Right renal cortex interstitium (tissue), 3 donors: ENCODE measurements at places on chromosomes 13 and 19. TPM values are rescaled to one million over a fixed set of nuclear protein-coding genes. Genes with fewer than 3 reads are reported as not detected.

The KASH5 gene
- 0.18 TPM for polyA plus RNA-seq

The ZNF135 gene
- 20.0 TPM for polyA plus RNA-seq

The NAPSA gene
- 9.4 TPM for polyA plus RNA-seq

The PSG1 gene
- polyA plus RNA-seq: 0.78 TPM

The MISP3 gene
- 7.0 TPM for polyA plus RNA-seq

The PLIN5 gene
- polyA plus RNA-seq: 2.3 TPM

The IGSF23 gene
- polyA plus RNA-seq: 1.5 TPM

The HCN2 gene
- polyA plus RNA-seq: 0.25 TPM

GRCh38 chr13:113155201-113155600 lies 3.2 kb upstream of the PROZ start:
- no peak for DNase-seq

DNA sequence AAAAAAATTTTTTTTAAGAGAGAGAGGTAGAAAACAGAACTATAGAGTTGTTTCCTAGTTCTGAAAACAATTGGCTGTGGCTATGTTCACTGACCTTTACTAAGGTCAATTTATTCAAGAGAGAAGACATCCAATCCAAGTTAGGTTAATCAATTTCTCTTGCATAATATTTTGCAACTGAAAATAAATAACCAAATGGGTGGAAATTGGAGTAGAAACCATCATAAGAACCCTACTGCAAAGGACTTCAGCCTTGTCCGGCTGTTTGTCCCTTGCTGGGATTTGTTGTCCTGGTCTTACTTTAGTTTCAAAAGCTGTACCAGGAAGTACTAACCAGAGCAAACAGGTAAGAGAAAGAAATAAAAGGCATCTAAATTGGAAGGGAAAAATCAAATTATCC lies 23.3 kb upstream of the ZC3H13 start:
- no peak for DNase-seq

DNA sequence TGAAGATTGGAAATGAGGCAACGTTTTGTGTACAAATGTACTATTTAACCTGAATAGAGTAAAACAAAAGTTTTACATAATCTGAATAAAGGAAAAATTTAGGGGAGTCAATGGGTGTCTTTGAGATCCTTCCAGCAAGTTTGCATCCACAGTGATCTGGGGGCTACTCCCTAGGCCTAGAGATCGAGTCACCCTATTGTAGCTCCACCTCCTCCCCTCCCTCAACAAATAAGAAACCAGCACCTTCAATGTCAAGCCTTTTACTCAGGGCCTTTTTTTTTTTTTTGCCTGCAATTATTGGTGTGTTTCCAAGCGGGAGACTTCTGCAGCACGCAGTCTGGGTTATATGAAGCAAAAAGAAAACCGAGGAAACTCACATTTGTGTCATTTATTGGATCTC lies 16.3 kb upstream of the RAP2A start:
- DNase-seq: no peak

- DNase-seq: peak; percentile 51
These were observed 1.2 kb downstream of the TBC1D4 start for GRCh38 chr13:75480671-75481175.

DNA sequence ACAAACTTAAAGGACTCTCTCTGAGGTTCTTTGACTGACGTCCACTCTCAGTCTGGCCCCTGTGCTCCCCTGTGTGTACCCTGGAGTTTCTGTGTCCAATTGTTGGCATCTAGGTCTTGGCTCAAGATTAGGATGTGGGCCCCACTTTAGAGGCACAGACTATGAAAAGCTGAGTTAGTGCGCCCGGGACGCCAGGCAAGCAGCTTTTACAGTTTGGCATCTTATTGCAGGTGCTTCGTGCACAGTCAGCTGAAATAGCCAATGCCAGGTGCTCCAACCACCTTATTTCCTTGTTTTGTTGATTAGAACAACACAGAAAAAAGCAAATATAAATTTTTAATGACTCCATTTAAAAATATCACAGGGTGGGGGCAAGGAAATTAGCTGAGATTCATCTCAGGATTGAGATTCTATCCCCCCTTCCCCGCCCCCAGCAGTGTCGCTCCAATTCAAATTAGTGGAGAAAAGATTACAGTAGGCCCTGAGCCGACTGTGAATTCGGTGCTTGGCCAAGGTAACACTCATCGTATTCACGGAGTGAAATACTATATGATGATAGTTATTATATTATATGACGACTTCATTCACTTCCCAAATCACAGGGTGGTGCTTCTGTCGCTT lies 4.3 kb downstream of the SOX1 start:
- DNase-seq: no peak

GRCh38 chr19:23415561-23416191 lies 20.4 kb upstream of the ZNF91 start:
- no peak for DNase-seq

GRCh38 chr13:21242236-21242635 lies 65.8 kb downstream of the MRPL57 start:
- no peak for DNase-seq

- peak; percentile 67 for DNase-seq
These were observed 97.7 kb upstream of the IPO5 start for GRCh38 chr13:97855570-97856303.

GRCh38 chr13:96540670-96541069 lies 450.8 kb downstream of the HS6ST3 start:
- no peak for DNase-seq

GRCh38 chr13:85521657-85522056 lies 277.6 kb downstream of the SLITRK6 start:
- no peak for DNase-seq

DNA sequence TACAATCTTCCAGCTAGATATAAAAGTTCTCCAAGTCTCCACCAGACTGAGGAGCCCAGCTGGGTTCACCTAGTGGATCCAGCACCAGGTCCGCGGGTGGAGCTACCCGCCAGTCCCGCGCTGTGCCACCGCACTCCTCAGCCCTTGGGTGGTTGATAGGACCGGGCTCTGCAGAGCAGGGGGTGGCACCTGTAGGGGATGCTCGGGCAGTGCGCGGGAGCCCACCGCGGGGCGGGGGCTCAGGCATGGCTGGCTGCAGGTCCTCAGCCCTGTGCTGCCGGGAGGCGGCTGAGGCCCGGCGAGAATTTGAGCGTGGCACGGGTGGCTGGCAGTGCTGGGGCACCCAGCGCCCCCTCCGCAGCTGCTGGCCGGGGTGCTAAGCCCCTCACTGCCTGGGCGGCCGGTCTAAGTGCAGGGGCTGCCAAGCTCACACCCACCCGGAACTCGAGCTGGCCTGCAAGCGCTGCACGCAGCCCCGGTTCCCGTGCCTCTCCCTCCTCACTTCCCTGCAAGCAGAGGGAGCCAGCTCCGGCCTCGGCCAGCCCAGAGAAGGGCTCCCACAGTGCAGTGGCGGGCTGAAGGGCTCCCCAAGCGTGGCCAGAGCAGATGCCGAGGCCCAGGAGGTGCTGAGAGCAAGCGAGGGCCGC lies 542.8 kb upstream of the PCDH9 start:
- no peak for DNase-seq

DNA sequence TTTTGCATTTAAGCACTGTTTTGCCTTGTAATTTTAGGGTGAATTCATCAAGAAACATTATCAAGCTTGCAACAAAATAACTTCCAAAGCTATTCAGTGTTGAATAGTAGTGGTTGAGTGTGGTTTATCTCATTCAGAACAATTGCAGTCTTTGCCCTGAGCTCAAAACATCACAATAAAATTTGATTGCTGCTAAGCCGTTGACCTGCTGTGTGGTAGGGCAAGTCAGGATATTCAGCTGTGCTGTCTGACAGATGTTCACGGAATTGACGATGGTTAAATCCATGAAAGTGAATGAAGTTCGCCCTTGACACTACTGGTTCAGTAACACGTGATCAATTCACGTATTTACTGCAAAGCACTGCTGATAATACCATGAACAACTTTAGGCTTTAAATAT lies 66.9 kb downstream of the GJA3 start:
- no peak for DNase-seq

- no peak for DNase-seq
These were observed at the start of gene CRLF1 for GRCh38 chr19:18606281-18607225. CRLF1 (minus strand) TSS chr19:18606799; CDS start chr19:18606656, 143 bp downstream.

DNA sequence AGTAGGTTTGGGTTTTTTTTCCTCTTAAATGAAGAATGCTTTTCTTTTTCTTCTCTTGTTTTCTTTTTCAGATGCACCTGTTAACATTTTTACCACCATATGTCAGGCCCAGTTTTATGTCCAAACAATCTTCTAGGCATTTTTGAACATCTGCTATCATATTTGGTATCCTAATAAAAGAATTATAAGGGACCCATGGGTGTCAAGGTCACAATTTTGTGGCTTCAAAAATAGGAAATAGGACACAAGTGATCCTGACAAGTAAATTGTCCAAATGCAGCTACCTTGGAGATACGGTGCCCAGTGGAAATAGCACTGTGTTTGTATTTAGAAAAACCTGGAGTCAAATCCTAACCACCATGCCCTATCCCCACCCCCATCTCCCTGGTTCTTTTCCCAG lies 270.3 kb downstream of the MZT1 start:
- no peak for DNase-seq

DNA sequence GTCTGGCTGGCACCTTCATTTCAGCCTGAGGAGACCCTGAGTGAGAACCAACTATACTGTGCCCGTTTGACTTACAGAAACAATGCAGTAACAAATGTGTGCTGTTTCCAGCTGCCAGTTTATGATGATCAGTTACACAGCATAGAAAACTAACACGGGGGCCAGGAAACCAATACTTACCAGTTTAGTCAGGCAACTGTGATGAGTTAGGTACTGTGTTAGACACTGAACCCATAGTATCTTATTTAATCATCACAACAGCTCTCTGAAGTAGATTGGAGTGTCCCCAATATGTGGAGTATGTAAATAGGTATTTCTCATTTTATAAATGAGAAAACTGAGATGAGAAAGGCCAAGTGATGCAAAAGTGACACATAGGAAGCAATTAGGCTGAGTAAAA lies 620.9 kb upstream of the KLF12 start:
- DNase-seq: no peak

GRCh38 chr13:53167561-53167960 lies 138.9 kb downstream of the OLFM4 start:
- DNase-seq: no peak

GRCh38 chr19:15136234-15136954 lies 29.2 kb downstream of the SYDE1 start:
- DNase-seq: no peak

GRCh38 chr13:109113427-109113826 lies 484.0 kb downstream of the MYO16 start:
- DNase-seq: no peak

GRCh38 chr13:98563071-98563470 lies 13.8 kb downstream of the STK24 start:
- no peak for DNase-seq

DNA sequence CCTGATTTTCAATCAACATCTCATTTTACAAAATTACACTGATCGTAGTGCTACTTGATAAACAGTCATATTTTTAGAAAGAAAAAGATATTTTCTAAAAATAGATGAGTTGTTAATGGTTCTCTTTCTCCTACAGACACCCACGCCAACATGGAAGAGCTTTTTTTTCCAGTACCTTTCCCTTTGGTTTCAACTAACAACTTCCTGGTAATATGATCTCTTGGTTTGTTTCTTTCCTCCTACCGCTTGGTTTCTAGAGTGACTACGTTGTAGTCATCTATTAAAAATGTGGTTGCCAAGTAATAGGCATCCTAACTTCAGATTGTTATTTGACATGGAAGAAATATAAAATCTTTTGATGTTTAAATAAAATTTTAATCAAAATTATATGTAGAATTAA lies 189.0 kb downstream of the LACC1 start:
- no peak for DNase-seq

- DNase-seq: no peak
These were observed 120.0 kb downstream of the ITGBL1 start for GRCh38 chr13:101572456-101572855.

DNA sequence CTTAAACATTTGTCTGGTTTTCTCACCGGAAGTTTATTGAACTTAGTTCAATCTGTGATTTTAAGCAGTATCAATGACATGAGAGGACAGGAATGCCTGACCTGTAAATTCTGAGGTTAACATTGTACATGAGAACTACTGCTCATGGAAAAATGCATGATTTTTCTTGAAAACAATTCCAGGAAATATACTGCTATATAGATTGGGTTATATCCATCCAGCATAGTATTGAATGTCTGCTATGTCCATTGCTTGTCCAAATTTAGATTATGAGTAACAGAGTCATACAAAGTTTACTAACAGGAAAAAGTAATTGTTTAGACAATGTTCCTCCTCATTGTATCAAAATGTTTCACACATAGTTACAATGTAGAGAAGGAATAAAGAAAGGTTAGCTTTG lies 606.8 kb downstream of the DACH1 start:
- no peak for DNase-seq

GRCh38 chr13:112058519-112058873 lies 8.5 kb upstream of the SOX1 start:
- no peak for DNase-seq

- no peak for DNase-seq
These were observed 6.0 kb upstream of the GJB2 start for GRCh38 chr13:20198781-20199180.
